Activated CD8-positive, alpha-beta memory T cell treated with anti-CD3 and anti-CD28 coated beads for 24 hours (primary cell): ENCODE measurements at places on chromosomes 5 and 9.

DNA sequence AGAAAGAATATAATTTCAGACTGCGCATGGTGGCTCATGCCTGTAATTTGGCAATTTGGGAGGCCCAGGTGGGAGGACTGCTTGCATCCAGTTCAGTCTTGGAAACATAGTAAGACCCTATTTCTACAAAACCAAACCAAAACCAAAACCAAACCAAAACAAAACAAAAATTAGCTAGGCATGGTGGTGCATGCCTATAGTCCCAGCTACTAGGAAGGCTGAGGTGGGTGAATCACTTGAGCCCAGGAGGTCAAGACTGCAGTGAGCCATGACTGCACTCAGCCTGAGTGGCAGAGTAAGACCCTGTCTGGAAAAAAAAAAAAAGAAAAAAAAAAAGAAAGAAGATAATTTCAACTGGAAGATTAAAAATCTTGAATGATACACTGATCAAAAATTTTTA, 137.0 kb upstream of the ACOT12 start:
- DNase-seq, result no peak

- DNase-seq, result no peak
Observed at GRCh38 chr5:10904862-10905432, 143.9 kb upstream of the DAP start.

DNA sequence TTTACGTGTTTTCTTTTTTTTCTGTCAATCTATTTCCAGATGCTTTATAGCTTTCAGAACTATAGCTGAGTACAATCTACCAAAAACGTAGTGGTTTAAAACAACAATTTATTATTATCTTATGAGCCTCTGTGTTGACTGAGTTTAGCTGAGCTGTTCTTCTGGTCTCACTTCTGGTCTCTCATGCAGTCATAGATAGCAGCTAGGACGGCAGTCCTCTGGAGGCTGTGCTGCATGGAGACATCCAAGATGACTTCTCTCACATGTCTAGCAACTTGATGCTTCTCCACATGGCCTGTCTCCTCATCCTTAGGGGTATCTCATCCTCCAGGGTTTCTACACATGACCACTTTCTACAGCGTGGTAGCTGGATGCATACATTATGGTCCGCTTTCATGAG, 22.0 kb upstream of the RAD23B start:
- DNase-seq, result no peak

DNA sequence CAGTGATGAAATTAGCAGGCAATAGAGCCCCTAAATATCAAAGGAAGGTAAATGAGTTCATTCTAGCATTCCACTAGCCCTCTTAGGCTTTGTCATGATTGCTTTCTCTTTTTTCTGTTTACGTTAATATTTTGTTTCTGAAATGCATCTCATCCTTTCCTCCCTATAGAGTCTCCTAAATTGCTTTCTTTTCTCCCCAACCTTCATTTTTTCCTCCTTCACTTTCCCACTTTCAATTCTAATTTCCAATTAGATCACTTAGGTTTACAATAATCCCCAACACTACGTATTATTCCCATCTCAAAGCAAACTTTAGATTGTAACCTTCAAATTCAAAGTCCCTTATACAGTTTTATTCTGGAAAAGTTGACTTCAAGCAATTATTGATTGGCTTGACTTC, 559.3 kb downstream of the RAB3C start:
- no peak for DNase-seq

DNA sequence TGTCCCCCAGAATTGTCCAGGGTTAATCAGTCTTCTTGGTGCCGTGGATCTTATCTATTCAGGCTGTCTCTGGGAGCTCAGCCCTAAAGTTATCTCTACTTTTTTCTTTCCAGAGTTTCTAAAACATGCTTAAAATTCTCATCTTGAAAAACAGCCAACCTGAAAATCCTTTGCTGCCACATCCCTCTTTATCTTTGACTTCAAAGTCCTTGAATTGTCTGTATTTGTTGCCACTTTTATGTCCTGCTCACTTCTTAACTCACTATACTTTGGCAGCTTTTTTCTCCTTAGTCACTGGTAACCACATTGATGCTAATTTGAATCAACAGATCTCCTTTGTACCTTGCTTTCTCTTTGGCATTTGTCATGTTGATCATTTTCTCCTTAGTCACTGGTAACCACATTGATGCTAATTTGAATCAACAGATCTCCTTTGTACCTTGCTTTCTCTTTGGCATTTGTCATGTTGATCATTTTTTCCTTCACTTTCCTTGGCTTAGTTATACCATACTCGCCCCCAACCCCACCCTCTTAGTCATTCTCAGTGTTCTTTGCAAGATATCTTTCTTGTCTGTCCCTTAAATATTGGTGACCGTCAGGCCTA, 8.5 kb downstream of the DMXL1 start:
- no peak for DNase-seq

- no peak for DNase-seq
Observed at GRCh38 chr9:136840877-136841645, 1.2 kb upstream of the AJM1 start.

DNA sequence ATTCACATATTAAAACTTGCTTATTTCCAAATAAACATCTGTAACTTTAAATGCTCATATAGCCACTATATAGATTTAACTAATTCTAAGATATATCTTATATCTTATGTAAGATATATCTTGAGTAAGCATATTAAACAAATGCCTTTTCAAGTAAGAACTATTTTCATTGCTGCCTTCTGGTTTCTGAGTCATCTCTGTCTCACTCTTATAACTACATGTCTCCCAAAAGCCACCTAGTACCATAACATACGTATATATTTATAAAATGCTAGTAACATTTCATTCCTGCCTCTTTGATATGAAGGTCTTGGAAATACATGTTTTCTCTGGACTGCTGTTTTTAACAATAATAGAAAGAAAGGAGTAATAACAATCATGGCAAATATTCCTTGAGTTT, 429.5 kb downstream of the DTWD2 start:
- no peak for DNase-seq

- DNase-seq, result no peak
Observed at GRCh38 chr9:121261107-121261460, 6.9 kb upstream of the GSN start.
